ENCODE measurements at places on chromosomes 16 and 17.
A peak's percentile ranks its signal among the peaks of the same experiment; 100 is the strongest.

DNA sequence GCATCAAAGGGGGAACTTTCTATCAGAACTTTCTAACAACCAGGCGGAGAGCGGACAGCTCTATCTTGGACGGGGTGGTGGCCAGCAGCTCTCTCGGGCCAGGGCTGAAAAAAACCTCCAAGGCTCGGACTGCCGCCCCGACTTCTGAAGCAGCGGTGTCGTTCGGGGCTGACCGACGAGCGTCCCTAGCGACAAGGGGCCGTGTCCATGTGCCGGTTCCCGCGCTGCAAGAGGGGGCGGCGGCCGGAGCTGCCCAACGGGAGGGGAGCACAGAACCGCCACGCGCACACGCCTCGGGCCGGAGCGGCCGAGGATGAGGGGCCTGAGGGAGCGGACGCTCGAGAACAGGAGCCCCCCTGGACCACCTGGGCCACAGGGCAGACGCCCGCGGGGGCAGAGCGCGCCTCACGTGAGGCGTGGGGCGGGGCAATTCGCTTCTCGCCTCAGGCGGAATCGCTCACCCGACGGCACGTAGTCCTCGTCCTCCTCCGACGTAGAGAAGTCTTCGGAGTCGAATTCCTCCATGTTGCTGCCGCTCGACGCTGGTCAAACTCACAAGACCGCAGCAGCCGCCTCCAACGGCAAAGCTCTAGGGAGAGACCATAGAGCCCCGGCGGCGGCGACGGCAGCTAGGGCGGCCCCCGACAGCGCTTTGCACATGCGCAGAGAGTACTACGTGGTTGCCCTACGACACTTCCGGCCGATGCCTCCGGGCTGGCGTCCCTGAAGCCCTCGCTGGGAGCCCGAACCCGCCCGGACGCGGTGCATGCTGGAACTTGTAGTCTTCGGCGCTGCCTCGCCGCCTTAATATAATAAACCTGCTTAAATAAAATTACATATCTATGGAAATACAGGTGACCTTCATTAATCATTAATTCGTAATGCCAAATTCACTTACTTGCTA lies at the start of gene CFDP1:
TSS of gene CFDP1 (minus strand) at position 676 of the 904 bp plus-strand sequence. CDS start at position 525, 151 bp downstream.
- peak; percentile 96 for DNase-seq

- DNase-seq: no peak
Observed at GRCh38 chr17:35729405-35729833, 2.0 kb upstream of the RASL10B start.

DNA sequence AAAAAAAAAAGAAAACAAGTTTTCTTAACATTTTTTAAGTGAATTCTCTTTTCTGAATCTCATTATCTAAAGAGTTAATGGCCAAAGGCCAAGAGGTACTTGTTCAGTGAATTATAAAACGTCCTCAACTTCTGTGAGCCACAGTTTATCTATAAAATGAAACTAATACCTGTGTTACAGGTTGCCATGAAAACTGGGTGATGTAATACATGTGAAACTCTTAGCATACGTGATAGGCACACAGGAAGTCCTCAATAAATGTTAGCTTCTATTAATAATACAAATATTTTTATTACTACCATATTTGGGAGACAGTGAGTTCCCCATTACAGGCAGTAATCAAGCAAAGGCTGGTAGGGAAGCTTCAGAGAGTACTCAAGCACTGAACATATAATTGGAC lies 13.5 kb upstream of the INPP5K start:
- DNase-seq: no peak

GRCh38 chr16:114327-114726 lies 24.1 kb downstream of the NPRL3 start:
- DNase-seq: no peak

- no peak for DNase-seq
Observed at GRCh38 chr16:79004309-79004708, 596.2 kb downstream of the MAF start.

- no peak for DNase-seq
Observed at GRCh38 chr16:47705266-47705665, 244.1 kb downstream of the PHKB start.
